ENCODE measurements at places on chromosomes 12 and 14.
A peak's percentile ranks its signal among the peaks of the same experiment; 100 is the strongest.

DNA sequence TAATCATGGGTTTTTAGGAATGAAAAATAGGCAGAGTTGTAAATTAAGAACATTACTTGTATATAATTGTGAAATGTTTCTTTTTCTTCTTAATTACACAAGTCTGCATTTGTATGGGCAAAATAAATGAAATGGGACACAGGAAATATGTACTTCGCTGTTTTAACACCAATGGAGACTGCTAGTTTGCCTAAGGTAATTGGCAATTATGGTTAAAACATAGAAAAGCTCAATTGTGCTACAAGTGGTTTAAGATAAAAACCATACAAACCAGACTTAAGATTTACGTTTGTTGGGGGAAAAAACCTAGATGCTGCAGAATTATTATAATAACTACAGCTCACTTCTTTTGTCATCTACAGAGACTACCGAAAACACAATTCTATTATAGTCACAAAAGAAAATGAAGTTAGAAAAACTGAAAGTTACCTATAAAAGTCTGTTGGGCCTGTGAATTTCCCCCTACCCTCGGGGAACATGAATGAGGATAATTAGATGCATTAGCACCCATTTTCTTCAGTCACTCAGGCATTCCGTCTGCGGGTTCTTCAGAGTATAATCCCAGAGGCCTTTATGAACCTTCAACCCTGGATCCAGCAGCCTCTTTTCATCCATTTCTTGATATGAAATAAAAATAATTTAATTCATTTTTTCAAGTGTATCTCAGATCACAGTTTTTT is 37.2 kb downstream of the BTBD7 start:
- no peak for DNase-seq
- no peak overlapping the region for H3K4me3 ChIP-seq
- no peak overlapping the region for H3K27ac ChIP-seq

DNA sequence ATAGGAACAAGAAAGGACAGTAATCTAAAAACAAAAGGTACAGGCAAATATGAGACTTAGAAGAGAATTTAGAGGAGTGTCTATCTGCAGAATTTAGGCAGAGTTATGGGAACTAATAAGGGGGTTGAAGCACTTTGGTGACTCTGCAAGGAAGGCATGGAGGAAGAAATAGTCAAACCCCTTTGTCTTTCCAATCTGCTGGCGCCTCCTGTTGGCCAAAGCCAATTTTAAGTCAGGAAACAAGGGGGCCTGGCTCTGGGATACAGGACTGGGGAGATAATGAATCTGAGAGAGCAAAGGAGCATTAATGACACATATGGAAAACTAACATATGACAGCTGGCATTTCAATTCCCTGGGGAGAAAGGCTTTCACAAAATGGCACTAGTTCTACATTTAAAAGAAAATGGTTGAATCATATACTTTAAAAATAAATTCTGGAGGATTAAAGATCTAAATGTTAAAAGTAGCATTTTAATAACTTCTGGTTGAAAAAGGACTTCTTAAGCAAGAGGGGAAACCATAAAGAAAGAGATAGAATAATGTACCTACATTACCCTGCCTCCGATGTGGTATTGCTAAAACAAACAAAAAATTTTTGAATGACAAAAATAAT is 48.5 kb upstream of the CSRP2 start:
- no peaks in the 10 kb centered on the region for H3K27me3 ChIP-seq
- no peak overlapping the region for H3K27ac ChIP-seq
- H3K4me1 ChIP-seq: no peaks in the 10 kb centered on the region
- no peaks in the 10 kb centered on the region for H3K36me3 ChIP-seq
- H3K4me3 ChIP-seq: no peak overlapping the region

GRCh38 chr14:79009286-79009685 is 839.1 kb downstream of the NRXN3 start:
- H3K4me3 ChIP-seq: no peak overlapping the region
- H3K4me1 ChIP-seq: no peaks in the 10 kb centered on the region
- no peak overlapping the region for H3K27ac ChIP-seq
- DNase-seq: no peak
- H3K36me3 ChIP-seq: no peaks in the 10 kb centered on the region

DNA sequence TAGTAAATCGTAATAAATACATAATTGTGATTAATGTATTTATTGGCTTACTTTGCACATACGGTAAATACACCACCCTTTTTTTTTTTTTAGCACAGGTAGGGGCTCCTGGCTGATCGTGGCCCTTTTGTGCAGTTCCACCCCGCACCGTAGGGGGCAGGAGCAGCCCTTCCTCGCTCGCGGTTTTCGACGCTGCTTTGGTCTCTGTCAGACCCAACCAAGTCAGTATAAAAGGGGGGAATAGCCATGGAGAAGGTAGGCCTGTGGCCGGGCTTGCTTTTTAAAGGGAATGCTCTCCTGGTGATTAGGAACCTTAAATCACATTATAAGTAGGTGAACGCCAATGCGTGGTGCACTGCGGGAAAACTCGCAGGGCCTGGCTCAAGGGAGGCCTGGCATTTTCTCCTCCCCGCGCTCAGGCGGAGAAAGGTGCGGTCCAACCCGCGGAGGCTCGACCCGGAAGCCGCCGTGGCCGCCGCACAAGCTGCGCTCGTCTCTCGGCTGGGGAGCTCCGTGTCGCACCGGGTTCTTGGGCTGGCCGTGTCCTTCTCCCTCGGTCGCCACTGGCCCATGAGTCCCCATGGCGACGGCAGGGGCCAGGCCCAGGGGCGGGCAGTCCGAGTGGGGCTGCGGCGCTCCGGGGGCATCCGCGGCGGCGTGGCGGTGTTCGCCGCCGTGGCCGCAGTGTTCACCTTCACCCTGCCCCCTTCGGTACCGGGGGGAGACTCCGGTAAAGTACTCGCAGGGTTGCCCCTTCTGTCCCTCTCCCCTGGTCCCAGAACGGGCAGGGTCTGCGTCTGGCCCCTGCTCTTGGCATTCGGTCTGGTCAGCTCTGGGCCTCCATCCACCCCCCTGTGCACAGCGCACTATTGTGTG is at the start of gene TMEM260:
TMEM260 (plus strand) TSS at position 454 of the 876 bp plus-strand sequence; CDS start at position 571, 117 bp downstream.
- H3K4me3 ChIP-seq: peak within 1 kb of the TSS; percentile 45
- no peaks in the 10 kb centered on the region for H3K27me3 ChIP-seq
- H3K4me1 ChIP-seq: peaks cover 16% of the 10 kb centered on the region
- no peaks in the 10 kb centered on the region for H3K36me3 ChIP-seq

DNA sequence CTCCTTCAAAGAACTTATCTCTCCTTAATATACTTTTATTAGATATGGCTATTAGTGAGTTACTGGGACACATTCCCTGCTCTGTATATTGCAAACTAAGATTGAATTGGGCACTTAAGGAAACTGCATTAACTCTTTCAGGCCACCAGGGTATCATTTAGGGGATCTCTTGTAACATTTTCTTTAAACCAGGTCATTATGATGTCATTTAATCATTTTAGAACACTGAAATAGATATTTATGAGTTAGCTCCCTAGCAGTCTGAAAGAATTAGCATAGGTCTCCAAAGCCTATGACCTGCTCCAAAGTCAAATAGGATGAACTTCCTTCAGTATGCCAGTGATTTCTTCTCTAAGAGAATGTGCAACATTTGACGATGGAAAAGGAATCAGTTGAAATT is 506.9 kb downstream of the FOXG1 start:
- H3K27ac ChIP-seq: no peak overlapping the region
- H3K4me3 ChIP-seq: no peak overlapping the region
- no peak for DNase-seq

- H3K4me3 ChIP-seq: no peak overlapping the region
- H3K27ac ChIP-seq: no peak overlapping the region
- H3K27me3 ChIP-seq: no peaks in the 10 kb centered on the region
- no peaks in the 10 kb centered on the region for H3K36me3 ChIP-seq
- H3K4me1 ChIP-seq: no peaks in the 10 kb centered on the region
- no peak for DNase-seq
Measured at GRCh38 chr12:47789141-47789540, 16.1 kb downstream of the SLC48A1 start.

GRCh38 chr14:83320837-83321236 is 1787.2 kb upstream of the SEL1L start:
- H3K27me3 ChIP-seq: no peaks in the 10 kb centered on the region
- no peak overlapping the region for H3K4me3 ChIP-seq
- no peak overlapping the region for H3K27ac ChIP-seq
- H3K36me3 ChIP-seq: no peaks in the 10 kb centered on the region
- no peaks in the 10 kb centered on the region for H3K4me1 ChIP-seq
- no peak for DNase-seq

- no peak overlapping the region for H3K4me3 ChIP-seq
- no peaks in the 10 kb centered on the region for H3K4me1 ChIP-seq
- DNase-seq: no peak
- H3K27ac ChIP-seq: no peak overlapping the region
Measured at GRCh38 chr12:118350908-118351559, 21.7 kb downstream of the TAOK3 start.

GRCh38 chr14:85159726-85160125 is 370.2 kb upstream of the FLRT2 start:
- no peak overlapping the region for H3K27ac ChIP-seq
- H3K36me3 ChIP-seq: no peaks in the 10 kb centered on the region
- H3K4me1 ChIP-seq: no peaks in the 10 kb centered on the region
- H3K27me3 ChIP-seq: no peaks in the 10 kb centered on the region
- no peak overlapping the region for H3K4me3 ChIP-seq
- no peak for DNase-seq

GRCh38 chr12:53094394-53094787 is 3.1 kb upstream of the IGFBP6 start:
- no peak overlapping the region for H3K4me3 ChIP-seq
- H3K36me3 ChIP-seq: no peaks in the 10 kb centered on the region
- no peak for DNase-seq
- H3K27ac ChIP-seq: peak overlapping the region; percentile 75
- no peaks in the 10 kb centered on the region for H3K27me3 ChIP-seq

DNA sequence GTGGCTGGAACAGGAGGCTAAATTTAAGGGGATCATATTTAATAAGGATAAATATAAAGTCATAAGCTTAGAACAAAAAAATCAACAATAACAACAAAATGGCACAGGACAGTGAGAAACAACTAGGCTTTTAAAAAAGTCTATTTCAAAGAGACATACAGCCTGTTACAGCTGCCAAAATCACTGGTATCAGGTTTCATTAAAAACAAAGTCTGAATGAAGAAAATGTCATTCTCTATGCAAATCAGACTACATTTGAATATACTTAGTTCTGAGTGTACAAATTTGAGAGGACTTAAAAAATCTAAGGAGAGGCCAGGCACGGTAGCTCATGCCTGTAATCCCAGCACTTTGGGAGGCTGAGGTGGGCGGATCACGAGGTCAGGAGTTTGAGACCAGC is 44.0 kb downstream of the TFCP2 start:
- H3K27me3 ChIP-seq: no peaks in the 10 kb centered on the region
- H3K4me3 ChIP-seq: no peak overlapping the region
- no peaks in the 10 kb centered on the region for H3K36me3 ChIP-seq
- no peak overlapping the region for H3K27ac ChIP-seq
- H3K4me1 ChIP-seq: no peaks in the 10 kb centered on the region

DNA sequence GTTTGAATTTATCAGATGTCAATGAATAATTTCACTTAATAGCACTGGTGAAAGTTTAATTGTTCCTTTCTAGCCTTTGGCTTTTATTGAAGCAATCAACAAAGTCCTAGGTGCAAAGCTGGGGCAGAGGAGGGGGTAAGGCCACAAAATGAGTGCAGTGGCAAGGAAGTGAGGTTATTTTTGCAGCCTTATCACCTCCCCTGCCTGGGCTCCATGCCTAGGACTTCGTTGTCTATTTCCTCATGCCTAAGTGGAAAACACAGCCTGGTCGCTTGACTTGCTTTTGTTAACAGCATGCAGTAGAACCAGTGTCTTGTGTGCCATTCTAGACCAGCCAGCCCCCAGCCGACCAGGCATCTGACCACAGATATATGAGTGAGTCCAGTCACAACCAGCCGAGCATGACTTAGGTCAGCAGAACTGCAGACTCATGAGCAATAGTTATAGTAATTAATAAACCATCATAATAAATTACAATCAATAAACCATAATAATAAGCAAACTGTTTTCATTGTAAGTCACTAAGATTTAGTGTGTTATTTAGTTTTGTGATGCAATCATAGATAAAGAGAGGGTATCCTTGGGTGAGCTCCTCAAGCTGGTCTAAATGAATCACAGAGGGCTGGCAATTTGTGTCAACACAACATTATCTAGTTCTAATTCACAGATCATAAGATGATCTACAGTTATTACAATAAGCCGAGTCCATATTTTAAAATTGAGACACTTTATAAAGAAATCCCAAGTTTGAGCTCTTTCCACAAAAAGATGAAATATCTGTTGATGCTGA is 156.8 kb downstream of the GLT1D1 start:
- H3K27me3 ChIP-seq: no peaks in the 10 kb centered on the region
- DNase-seq: no peak
- no peaks in the 10 kb centered on the region for H3K36me3 ChIP-seq

GRCh38 chr14:102866982-102867761 is 55.3 kb upstream of the AMN start:
- H3K4me1 ChIP-seq: peaks cover 5% of the 10 kb centered on the region
- no peak for DNase-seq
- no peaks in the 10 kb centered on the region for H3K27me3 ChIP-seq
- H3K36me3 ChIP-seq: no peaks in the 10 kb centered on the region
- H3K27ac ChIP-seq: no peak overlapping the region

DNA sequence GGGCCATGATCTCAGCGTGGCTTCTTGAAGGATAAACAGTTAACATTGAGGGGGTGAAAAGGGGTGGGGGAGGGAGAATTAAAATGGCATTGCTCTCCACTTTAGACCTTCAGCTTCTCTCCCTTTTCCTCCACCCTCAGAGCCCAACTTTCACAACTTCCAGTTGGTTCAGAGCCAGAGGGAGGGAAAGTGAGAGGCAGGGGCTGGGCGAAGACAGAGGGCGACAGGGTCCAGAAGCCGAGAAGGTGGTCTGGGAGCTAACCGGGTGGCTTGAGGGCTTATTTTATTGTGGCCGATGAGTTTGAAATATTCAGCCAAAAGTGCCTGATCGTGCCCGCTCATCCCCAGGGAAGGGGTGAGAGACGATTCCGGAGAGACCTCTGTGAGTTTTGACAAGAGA is 4.1 kb downstream of the BMP4 start:
- H3K36me3 ChIP-seq: no peaks in the 10 kb centered on the region
- peak; percentile 26 for DNase-seq
- H3K27me3 ChIP-seq: no peaks in the 10 kb centered on the region
- peak overlapping the region; percentile 89 for H3K27ac ChIP-seq
- H3K4me3 ChIP-seq: peak overlapping the region; percentile 57

GRCh38 chr12:31479516-31480210 is 111.3 kb downstream of the DENND5B start:
- DNase-seq: no peak
- H3K4me1 ChIP-seq: peaks cover 10% of the 10 kb centered on the region
- no peaks in the 10 kb centered on the region for H3K27me3 ChIP-seq
- H3K4me3 ChIP-seq: no peak overlapping the region

GRCh38 chr12:30764251-30764650 is 9.5 kb upstream of the CAPRIN2 start:
- H3K27me3 ChIP-seq: no peaks in the 10 kb centered on the region
- H3K27ac ChIP-seq: no peak overlapping the region
- H3K4me1 ChIP-seq: peaks cover 16% of the 10 kb centered on the region
- H3K4me3 ChIP-seq: no peak overlapping the region

DNA sequence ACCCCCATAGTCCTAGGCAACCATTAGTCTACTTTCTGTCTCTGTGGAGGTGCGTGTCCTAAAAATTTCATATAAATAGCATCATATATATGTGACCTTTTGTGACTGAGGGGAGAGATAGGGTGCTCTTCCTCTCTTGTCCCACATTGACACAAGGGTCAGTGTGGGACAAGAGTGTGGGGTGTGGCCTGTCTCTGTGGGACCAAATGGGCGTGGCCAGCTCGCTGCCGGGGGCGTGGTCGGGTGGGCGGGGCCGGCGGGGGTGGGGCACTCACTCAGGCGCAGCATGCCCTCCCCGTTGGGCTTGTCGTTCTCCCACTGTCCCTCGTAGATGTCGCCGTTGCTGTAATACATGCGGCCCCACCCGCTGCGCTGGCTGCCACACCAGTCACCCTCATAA is 15.5 kb downstream of the MORN3 start:
- peaks cover 5% of the 10 kb centered on the region for H3K4me1 ChIP-seq
- no peak for DNase-seq
- no peak overlapping the region for H3K27ac ChIP-seq
- no peaks in the 10 kb centered on the region for H3K36me3 ChIP-seq
- no peak overlapping the region for H3K4me3 ChIP-seq

Measured in hepatocyte (in vitro differentiated cells).